Right hindlimb (tissue), 1 donor: ENCODE measurements at places on chromosomes 1 and 21.

DNA sequence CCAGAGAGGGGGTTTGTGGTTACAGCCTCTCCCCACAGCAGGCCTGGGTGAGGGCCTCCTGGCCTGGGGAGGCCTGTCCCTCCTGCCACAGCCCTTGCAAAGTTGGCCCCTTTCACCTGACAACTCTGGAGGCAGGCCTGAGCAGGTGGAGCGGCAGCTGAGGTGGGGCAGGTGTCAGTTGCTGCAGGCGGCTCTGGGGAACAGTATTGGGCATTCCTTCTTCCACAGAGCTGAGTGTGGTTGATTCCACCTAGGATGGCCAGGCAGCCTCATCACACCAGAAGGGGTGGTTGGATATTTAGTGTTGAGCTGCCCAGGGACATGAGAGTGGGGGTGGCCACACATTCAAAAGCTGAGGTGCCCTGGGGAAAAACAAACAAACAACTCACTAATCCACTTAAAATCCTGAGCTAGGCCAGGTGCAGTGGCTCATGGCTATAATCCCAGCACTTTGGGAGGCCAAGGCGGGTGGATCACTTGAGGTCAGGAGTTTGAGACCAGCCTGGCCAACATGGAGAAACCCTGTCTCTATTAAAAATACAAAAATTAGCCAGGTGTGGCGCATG, 31.1 kb downstream of the PIGP start:
- no peak for DNase-seq

GRCh38 chr1:47469390-47469759, 31.5 kb downstream of the FOXD2 start:
- no peak for DNase-seq

DNA sequence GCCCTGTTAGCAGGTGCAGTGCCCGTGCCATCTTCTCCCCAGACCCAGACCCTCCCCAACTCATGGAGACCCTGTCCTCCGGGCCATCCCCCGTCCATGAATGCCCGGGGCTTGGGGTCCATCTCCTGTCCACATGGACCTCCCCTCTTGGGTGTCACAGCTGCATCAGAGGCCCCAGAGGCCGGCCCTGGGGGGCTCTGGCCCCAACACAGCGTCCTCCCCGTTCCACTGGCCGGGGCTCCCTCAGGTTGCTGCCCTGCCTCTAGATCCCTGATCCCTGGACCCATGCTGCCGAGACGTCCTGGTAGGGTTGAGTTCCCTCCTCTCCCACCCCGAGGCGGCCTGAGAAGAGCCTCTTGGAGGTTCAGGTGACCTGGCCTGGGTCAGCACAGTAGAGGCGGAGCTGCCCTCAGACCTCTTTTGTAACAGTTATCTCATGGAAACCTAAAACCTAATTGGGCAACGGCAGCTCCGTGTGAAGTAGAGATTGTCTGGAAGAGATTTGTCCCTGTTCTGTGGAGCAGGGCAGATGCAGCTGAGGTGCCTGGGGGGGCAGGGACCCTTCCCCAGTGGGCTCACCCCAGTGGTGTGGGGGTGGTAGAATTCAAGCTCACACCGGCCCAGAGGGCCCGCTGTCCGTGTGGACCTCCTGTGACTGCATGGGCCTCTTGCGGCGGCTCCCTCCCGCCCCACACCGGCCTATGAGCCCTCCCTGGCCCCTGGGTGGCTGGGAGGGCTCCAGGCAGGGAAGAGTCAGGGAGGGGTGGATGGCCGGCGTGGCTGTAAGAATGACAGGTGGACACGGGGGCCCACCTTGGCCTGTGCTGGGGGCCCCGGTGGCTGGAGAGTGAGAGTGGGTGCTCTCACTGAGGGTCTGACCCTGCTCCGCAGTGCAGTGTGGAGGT, 56.1 kb downstream of the SKI start:
- no peak for DNase-seq

DNA sequence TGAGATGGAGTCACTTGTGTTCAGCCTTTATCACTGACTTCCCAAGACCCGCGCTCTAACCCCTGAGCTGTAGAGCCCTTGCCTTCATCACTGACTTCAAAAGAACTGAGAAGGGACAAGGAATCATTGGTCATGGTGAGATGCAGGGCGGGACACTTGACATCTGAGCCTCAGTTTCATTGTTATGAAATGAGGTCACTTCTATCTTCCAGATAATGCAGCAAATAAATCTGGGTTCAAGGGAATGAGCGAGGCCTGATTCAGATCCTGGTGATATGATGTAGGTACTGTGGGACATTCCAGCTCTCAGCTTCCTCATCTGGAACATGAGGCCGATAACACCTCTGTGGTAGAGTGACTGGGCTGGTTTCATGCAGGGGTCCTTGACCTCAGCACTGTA, 13.8 kb downstream of the KAZN start:
- no peak for DNase-seq

DNA sequence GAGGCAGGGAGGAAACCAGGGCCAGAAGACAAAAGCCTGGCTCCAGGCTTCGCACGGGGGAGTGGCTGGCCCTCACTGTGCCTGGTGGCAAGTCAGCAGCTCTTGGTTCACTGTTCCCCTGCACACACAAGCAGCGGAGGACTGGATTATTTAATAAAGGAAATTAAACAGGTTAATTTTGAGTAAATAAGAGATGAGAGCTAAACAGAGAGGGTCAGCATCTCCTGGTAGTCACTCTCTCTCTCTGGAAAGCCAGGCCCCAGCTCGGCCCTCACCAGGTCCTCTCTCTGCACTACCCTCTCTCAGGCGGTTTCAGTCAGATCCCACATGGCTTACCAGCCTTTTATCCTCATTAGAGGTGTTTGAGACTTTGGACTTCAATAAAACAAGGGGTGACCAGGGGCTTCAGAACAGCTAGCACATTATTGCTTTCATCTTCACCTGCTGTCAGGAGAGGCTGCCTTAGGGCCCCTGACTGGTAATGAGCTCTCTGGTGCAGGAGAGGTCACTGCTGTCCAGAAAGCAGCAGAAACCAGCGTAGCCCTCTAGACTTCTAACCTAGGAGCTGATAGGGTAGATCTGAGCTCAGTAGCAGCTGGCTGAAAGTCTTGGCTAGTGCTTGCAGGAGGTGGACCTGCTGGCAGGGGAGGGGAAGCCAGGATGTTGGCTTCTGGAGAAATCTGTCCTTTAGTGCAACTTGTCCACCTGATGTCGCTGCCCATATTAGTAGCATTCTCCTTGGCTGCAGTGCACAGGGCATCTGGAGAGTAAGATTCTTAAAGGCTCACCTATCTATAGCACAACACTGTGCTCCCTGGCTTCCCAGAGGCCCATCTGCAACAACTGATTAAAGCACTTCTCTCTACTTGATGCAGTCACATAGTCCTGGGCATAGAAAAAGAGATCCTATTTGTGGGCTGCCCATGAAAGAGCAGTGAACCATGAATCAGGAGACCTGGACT, 45.9 kb downstream of the SYT6 start:
- no peak for DNase-seq

- DNase-seq, result peak; percentile 51
These were observed 49.4 kb downstream of the NFIA start for GRCh38 chr1:61131716-61132115.

DNA sequence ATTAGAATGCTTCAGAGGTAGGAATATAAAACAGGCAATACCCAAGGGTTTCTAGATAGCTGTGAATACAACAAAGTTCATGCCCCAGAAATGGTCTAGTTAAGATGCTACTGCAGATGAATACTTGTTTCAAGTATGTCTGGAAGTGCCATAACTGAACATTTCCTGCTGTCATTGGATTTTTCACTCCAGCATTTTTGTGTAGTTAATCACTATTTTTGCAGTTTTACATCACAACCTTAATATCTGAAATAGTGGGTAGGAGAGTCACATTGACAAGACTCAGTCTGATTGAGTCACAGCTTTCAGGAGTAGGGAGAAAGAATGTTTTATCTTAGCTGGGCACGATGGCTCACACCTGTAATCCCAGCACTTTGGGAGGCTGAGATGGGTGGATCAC, 126.4 kb upstream of the C1orf21 start:
- DNase-seq, result no peak

- no peak for DNase-seq
These were observed 161.5 kb downstream of the IER5 start for GRCh38 chr1:181250038-181250437.

GRCh38 chr1:59695252-59695651, 119.5 kb upstream of the HOOK1 start:
- no peak for DNase-seq

DNA sequence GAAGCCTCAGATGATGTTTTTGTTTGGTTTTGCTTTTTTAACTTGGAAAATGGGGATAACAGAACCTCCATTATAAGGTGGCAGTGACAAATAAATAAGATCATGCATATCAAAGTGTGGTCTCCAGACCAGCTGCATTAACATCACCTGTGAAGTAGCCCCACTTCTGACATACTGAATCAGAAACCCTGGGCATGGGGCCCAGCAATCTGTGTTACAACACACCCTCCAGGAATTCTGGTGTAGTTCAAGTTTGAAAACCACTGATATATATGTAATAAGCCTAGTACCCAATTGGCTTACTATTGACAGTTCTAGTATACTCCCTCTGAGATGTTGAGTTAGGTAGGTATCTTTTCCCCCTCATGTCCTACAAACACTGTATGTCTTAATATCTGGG, 24.1 kb upstream of the RNF19B start:
- no peak for DNase-seq

- no peak for DNase-seq
These were observed 334.9 kb upstream of the AJAP1 start for GRCh38 chr1:4319496-4319895.

DNA sequence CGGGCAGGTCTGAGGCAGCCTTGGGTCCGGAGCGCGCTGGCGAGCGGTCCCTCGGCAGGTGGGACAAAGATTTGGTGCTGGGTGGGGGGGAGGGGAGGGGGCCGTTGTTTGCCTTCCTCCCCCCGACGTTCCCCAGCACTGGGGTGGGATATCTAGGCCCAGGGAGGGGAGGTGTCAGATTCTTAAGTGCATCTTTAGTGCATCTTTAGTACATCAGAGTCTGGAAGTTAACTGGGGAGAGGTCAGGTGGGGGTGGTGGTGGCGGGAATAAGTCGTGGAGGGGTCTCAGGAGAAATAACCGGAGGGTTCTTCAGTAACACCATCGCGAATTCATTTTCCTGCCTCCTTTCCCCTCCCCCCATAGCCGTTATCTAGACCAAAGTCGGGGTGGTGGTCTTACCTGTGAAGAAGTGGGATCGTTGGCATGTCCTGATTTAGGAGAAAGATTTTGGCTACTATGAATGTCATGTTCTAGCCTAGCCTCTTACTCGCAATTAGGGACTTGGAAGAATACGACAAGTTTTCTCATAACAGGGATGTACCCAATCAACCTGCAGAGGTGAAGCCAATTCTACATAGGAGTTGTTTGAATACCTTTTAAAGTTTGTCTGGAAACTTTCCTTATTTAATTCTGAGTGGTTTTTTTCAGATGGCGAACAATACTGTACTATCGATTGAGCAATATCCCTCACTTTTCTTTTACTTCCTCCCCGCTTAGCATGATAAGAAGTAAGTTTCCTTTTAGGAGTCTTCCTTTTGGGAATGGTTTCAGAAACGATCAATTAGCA, 886 bp downstream of the ZMYM4 start:
- DNase-seq, result peak; percentile 22

DNA sequence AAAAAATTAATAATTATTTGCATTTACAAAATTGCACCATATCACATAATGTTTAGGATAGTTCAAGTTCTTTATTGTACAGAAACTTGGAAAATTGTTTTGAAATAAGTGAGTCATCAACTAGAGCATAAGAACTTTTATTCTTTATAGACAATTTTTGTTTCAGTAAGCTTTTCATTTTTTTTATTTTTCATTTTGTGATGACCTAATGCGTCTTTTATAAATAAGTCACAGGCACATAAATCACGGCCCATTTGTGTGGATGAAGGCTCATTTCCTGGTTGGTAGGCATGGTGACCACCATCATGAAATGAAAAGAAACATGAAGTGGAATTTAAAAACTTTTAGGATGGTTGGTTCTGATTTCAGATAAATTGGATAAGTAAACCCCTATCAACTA, 39.3 kb downstream of the SPAG17 start:
- no peak for DNase-seq

DNA sequence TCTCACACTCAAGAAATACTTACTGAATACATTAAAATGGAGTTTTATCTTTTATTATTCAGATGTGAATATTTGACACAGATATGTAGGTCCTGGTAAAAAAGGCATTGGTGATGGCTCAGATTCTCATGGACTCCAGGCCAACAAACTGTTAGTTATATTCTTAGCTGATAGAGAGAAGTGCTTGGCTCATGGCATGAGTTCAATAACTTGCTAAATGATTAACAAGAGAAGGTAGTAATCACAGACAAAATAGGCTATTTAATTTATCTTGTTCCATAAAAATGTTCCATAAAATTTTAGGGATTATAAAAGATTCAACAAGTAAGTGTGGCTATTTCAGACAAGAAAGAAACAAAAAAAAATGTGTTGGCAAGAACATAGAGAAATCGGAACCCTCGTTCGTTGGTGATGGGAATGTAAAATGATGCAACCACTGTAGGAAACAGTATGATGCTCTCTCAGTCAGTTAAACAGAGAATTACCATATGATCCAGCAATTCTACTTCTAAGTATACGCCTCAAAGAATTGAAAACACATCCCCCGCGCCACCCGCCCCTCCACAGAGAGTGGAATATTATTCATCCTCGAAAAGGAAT, 737.8 kb upstream of the ADAMTS5 start:
- no peak for DNase-seq

DNA sequence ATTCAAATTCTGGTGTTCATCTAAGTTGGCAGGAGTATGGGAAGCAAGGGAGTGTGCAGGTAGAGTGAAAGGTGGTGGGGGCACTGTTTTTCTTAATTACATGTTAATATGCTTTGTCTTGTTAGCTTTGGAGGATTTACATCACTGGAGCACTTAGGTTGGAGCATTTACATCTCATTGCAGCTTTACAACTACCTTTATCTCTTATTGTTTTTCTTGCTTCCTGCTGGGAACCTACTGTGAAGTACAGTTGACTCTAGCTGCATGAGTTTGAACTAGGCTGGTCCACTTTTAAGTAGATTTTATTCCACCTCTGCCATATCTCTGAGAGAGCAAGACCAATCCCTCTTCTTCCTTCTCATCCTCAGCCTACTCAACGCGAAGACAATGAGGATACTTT, 554.8 kb upstream of the B3GALT2 start:
- no peak for DNase-seq

- DNase-seq, result no peak
These were observed 135.9 kb upstream of the HMCN1 start for GRCh38 chr1:185598332-185598731.

DNA sequence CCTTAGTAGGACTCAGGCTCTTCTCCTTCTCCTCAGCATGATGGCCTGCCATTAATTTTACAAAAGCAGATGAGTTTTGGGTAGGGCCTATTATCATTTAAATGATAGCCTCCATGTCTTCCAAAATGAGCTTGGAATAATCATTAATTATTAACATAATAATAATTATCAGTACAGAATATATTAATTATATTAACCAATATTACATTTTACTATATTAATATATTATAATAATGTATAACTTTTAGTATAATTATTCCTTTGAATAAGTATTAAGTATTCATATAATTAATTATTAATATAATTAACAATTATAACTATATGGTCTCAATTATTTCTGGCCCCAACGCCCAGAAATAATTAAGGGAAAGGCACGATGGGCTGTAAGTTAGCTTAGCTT, 318.6 kb upstream of the ADGRL4 start:
- DNase-seq, result no peak
